ENCODE measurements at places on chromosomes 7 and 10. TPM values are rescaled to one million over a fixed set of nuclear protein-coding genes. Genes with fewer than 3 reads are reported as not detected.

- H3K4me1 ChIP-seq = no peaks in the 10 kb centered on the region
- H3K27me3 ChIP-seq = no peaks in the 10 kb centered on the region
- no peak overlapping the region for H3K27ac ChIP-seq
- no peak overlapping the region for H3K4me3 ChIP-seq
Observed at GRCh38 chr7:101933028-101933427, 115.6 kb downstream of the CUX1 start.

JCAD gene
- 0.46 TPM for polyA plus RNA-seq

- no peak overlapping the region for H3K27ac ChIP-seq
- H3K4me3 ChIP-seq = no peak overlapping the region
- H3K27me3 ChIP-seq = no peaks in the 10 kb centered on the region
- no peak for DNase-seq
- no peaks in the 10 kb centered on the region for H3K36me3 ChIP-seq
Observed at GRCh38 chr7:28771906-28772622, 186.1 kb downstream of the TRIL start.

PTF1A gene
- not detected for polyA plus RNA-seq

DNA sequence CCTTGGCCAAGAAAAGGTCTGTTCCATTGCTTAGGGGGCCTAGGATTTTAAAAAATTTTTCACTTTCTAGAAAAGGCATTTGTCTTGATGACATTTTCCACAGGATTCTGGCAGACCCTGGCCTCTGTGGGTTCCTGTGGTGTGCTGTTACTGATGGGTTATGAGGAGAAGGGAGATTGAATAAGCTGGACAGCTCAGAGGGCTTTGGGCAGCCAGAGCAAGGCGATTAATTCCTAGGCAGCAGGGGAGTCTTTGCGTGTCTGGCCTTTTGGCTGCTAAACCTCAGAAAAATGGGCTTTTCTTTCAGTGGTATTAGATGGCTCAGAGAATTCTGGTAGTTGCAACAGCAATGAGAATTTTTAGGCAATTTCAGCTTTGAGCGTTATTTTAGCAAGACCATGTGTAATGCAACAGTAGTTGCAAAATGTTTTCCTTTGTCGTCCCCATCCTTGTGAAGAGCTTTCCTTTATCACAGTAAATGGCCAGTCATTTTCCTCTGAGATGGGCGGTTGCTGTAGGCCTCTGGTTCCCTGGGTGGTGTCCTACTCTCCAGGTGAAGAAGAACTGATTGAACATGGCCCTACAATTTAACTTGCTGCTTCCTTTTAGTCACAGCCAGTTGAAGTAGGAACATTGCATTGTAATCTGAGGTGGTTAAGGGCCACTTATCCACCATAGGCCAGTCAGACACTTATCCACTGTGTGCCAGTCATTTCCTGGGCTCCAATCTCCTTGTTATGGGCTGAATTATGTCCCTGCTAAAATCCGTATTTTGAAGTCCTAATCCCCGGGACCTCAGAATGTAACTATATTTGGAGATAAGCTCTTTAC lies 43.2 kb downstream of the SH2D4B start:
- H3K27me3 ChIP-seq = no peaks in the 10 kb centered on the region
- H3K4me3 ChIP-seq = no peak overlapping the region
- no peaks in the 10 kb centered on the region for H3K4me1 ChIP-seq

MOGAT3 gene
- 27.2 TPM for polyA plus RNA-seq

DNA sequence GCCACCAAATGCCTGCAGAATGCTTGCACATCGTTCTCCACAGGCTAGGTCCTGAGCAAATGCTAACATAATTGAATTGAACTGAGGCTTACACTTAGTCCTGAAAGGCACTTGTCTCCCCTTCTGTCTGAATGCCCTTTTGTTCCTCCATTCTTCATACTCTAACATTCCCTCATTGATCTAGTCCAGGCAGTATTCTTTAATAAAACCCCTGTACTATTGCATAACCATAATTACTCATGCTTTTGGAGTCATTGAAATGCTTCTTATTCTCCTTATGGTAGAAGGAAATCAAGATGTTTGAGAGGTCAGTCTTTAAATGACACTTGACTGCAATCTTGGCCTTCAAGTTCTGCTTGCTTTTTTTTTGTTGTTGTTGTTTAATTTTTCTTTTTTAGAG lies 7.1 kb downstream of the PI4K2A start:
- H3K27ac ChIP-seq = no peak overlapping the region
- H3K36me3 ChIP-seq = peaks cover 14% of the 10 kb centered on the region
- no peak overlapping the region for H3K4me3 ChIP-seq
- DNase-seq = no peak
- H3K27me3 ChIP-seq = no peaks in the 10 kb centered on the region
- peaks cover 5% of the 10 kb centered on the region for H3K4me1 ChIP-seq

- no peak for DNase-seq
- no peaks in the 10 kb centered on the region for H3K36me3 ChIP-seq
- no peaks in the 10 kb centered on the region for H3K4me1 ChIP-seq
- H3K27ac ChIP-seq = no peak overlapping the region
- no peak overlapping the region for H3K4me3 ChIP-seq
Observed at GRCh38 chr10:89525556-89525955, 9.8 kb downstream of the SLC16A12 start.

ASZ1 gene
- polyA plus RNA-seq = not detected

GRCh38 chr7:151247611-151248345 lies 716 bp downstream of the SMARCD3 start:
- peak overlapping the region; percentile 67 for H3K4me3 ChIP-seq
- no peaks in the 10 kb centered on the region for H3K4me1 ChIP-seq
- peak; percentile 68 for DNase-seq
- no peaks in the 10 kb centered on the region for H3K36me3 ChIP-seq
- H3K27ac ChIP-seq = peak overlapping the region; percentile 94
- peaks cover 2% of the 10 kb centered on the region for H3K27me3 ChIP-seq

DNA sequence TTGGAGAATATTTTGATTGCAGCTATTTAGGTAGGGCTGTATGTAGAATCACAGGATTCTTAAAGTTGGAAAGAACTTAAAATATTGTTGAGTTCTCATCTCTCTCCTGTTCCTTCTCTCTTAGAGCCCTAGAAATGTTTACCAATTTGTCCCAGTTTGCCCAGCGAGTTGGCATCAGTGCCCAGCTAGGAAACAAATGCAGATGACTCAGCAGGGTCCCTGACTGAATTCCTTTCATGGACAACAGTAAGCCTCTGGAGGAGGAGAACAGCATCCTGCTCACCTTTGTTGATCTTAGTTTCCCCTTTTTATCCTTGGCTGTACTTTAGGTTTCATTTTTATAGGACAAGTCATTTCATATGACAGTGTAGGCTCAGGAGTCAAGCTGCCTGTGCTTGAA lies 89.3 kb downstream of the SEC23IP start:
- no peak for DNase-seq
- H3K27ac ChIP-seq = peak overlapping the region; percentile 46
- no peak overlapping the region for H3K4me3 ChIP-seq

GRCh38 chr10:48803801-48804584 lies 119.3 kb downstream of the WDFY4 start:
- H3K4me1 ChIP-seq = no peaks in the 10 kb centered on the region
- H3K27me3 ChIP-seq = no peaks in the 10 kb centered on the region
- no peaks in the 10 kb centered on the region for H3K36me3 ChIP-seq
- no peak overlapping the region for H3K27ac ChIP-seq

DNA sequence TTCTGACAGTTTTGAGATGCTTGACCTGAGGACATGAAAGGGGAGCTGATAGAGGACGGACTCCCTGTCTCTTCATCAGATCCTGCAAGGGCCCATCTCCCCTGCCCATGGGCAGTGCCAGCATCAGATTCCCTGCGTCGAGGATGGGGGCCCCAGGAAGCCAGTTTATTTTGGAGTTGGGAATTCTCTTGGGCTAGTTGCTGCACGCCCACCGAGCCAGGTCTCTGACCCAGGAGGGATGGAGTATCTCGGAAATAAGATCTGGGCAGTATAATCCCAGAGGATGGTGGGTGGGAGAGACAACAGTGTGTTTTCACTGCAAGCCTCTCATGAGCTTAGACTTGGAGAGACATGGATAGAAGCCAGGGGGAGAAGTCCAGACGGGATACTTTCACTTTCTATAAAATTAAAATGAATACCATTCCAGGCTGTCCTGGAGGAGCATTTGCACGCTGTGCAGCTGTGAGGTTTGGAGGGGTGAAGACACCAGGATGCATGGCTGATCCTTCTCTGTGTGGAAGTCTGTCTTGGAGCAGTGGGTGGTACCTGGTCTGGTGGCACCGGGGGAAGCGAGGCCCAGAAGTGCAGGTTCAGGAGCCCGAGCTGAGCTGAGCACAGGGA lies 25.8 kb downstream of the DOCK1 start:
- peak overlapping the region; percentile 36 for H3K4me3 ChIP-seq
- no peaks in the 10 kb centered on the region for H3K27me3 ChIP-seq
- no peak for DNase-seq
- H3K4me1 ChIP-seq = peaks cover 44% of the 10 kb centered on the region

DNA sequence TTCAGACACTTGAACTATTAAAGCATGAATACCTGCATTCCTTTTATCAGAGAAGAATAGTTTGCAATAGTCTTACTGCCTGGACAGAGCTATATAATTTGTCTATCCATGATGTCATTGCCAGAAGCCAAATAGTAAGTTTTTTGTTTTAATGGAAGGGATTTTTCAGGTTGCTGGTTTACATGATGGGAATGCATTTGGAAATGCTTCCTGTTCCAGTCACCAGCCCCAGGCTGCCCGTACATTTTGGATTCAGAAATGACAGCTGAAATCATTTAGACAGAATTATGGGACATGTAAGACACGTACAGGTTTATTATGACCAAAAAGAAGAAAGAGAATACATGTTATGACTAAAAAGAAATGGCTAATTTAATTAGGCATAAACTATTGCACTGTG lies 293.1 kb downstream of the CDK14 start:
- H3K27ac ChIP-seq = no peak overlapping the region
- no peak overlapping the region for H3K4me3 ChIP-seq
- H3K27me3 ChIP-seq = no peaks in the 10 kb centered on the region
- H3K36me3 ChIP-seq = no peaks in the 10 kb centered on the region

ARHGAP22 gene
- polyA plus RNA-seq = 3.1 TPM

- peaks cover 32% of the 10 kb centered on the region for H3K4me1 ChIP-seq
- H3K27ac ChIP-seq = peak overlapping the region; percentile 98
- no peaks in the 10 kb centered on the region for H3K27me3 ChIP-seq
- DNase-seq = peak; percentile 72
- H3K4me3 ChIP-seq = peak overlapping the region; percentile 80
Observed at GRCh38 chr7:27161721-27162560, 3.4 kb downstream of the HOXA9 start.

- no peaks in the 10 kb centered on the region for H3K36me3 ChIP-seq
- H3K4me1 ChIP-seq = no peaks in the 10 kb centered on the region
- DNase-seq = no peak
- H3K4me3 ChIP-seq = no peak overlapping the region
- no peak overlapping the region for H3K27ac ChIP-seq
- peaks cover 6% of the 10 kb centered on the region for H3K27me3 ChIP-seq
Observed at GRCh38 chr7:154304740-154305700, 252.8 kb downstream of the DPP6 start.

CABCOCO1 gene
- 0.10 TPM for polyA plus RNA-seq

MDFIC gene
- 8.3 TPM for polyA plus RNA-seq

CHST3 gene
- 0.60 TPM for polyA plus RNA-seq

ADGRA1 gene
- 0.03 TPM for polyA plus RNA-seq

IMMP2L gene
- 7.8 TPM for polyA plus RNA-seq

ASB10 gene
- polyA plus RNA-seq = not detected
